KBM-7 (cell line): ENCODE measurements at places on chromosomes 3 and 15.

DNA sequence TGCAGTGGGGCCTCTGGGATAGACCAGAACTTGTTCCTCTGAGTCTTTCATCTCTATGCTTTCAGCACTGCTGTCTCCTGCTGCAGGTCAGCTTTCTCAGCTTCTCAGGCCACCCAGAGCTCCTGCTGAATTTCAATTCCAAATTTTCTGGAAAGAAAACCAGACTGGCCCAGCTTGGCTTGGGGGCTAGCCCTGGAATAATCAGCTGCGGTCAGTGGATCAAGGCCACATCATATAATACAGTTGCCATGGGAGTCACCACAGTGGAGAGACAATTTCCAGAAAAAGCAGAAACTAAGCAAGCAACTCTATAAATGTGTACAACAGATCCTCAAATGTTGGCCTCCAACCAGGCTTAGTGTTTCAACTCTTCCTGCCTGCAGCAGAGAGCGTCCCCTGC lies 91.1 kb upstream of the SLC24A5 start:
- DNase-seq, result no peak

- no peak for DNase-seq
Observed at GRCh38 chr3:107951126-107951525, 139.7 kb downstream of the CD47 start.

- DNase-seq, result peak; percentile 86
Observed at GRCh38 chr15:68819495-68820294, 1.0 kb downstream of the ANP32A start.

DNA sequence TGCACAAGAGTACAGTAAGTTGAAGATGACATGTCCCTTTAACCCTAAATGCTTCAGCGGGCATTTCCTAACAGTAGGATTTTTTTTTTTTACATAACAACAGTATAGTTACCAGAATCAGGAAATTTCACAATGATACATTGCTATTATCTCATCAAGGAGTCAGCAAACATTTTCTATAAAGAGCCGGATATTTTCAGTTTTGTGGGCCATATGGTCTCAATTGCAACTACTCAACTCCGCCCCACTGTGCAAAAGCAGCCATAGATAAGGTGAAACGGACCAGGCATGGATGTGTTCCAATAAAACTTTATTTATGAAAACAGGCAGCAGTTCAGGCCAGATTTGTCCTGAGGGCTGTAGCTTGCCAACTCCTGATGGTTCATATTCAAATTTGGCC lies 130.6 kb downstream of the SMAD6 start:
- no peak for DNase-seq

- DNase-seq, result peak; percentile 45
Observed at GRCh38 chr3:184765730-184766074, 46.3 kb upstream of the VPS8 start.

- DNase-seq, result no peak
Observed at GRCh38 chr3:183870563-183870962, 14.1 kb downstream of the PARL start.

DNA sequence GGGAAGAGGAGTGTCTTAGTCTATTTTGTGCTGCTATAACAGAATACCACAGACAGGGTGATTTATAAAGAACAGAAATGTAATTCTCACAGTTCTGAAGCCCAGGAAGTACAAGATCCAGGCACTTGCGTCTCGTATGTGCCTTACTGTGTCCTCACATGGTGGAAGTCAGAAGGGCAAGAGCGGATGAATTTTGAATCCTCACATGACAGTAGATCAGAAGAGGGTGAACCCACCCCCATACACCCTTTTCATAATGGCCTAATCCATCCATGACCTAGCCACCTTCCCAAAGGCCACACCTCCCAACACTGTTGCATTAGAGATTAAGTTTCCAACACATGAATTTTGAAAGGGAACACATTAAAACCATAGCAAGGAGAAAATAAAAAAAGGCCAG lies 18.7 kb upstream of the ANXA2 start:
- no peak for DNase-seq

- DNase-seq, result no peak
Observed at GRCh38 chr15:51688863-51689262, 7.6 kb downstream of the SCG3 start.

DNA sequence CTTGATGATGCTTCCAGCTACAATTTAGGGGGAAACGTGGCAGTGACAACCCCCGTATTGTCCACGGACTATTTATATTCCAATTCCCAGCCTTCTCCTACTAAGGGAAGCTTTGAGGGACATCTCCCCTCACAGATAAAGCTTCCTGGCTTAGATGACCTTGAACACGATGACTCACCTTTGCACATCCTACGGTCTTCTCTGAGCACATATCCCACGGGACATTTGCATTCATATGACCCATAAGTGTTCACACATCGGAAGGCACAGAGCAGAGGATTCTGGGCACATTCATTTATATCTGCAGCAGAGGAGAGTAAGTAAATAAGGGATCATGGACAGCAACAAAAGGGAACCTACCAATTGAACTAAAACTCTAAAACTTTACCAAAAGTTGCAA lies 101.5 kb downstream of the DUT start:
- no peak for DNase-seq

DNA sequence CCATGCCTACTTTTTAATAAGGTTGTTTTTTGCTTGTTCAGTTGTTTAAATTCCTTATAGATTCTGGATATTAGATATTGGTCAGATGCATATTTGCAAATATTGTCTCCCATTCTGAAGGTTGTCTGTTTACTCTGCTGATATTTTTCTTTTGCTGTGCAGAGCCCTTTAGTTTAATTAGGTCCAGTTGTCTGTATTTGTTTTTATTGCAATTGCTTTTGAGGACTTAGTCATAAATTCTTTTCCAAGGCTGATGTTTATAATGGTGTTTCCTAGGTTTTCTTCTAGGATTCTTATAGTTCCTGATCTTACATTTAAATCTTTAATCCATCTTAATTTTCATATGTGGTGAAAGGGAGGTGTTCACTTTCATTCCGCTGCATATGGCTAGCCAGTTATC lies 77.4 kb downstream of the PTPRG start:
- no peak for DNase-seq

DNA sequence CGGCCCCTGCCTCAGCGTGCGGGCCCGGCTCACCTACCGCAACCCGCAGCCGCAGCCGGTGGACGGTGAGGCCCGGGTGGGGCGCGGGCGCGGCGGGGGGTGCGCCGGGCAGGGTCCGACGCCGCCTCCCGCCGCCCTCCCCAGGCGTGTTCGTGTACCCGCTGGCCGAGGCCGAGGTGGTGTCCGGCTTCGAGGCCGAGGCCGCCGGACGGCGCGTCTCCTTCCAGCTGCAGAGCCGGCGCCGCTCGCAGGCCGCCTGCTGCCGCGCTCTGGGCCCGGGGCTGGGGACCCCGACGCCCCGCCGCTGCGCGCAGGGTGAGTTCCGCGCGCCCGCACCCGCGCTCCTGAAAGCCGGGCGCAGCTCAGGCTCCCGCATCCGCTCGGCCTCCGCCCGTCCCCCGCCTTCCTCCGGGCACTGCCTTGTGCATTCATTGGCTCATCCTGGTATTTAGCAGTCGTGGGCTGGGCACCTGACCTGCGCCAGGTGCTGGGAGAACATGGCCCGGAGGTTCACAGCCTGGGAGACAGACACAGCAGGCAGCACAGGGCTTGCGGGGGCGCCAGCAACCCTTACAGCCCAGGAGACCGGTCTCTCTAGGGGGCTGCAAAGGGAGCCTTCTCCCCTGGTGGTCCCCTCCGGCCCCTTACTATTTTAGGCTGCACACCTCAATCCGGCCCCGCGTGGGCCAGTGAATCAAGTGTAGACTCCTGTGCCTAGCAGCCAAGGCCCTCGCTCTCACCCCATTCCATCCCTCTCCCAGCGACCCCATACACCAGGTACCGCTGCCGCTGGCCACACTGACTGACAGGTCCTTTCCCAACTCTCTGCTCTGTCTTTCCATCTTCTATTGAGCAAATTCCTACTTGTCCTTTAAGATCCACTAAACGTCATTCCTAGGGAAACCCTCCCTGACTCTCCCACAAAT lies 1.5 kb downstream of the VWA5B2 start:
- DNase-seq, result no peak

- DNase-seq, result no peak
Observed at GRCh38 chr15:57572468-57572867, 19.2 kb upstream of the MYZAP start.

DNA sequence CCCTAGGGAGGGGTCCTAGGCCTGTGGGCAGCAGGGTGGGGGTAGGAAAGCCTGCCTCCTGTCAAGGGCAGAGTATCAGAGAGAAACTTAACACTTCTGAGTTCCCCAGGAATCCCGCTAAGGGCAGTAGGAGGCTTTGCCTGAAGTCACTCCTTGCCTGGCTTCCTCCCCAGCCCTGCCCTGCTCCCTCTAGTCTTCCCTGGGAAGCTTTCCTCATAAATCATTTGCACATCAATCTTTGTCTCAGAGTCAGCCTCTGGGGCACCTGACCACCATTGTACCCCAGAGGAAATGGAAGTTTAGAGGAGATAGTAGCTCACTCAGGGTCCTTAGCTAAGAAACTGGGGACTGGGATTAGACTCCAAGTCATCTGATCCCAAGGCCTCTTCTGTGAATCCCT lies 129.4 kb upstream of the TLE3 start:
- no peak for DNase-seq

DNA sequence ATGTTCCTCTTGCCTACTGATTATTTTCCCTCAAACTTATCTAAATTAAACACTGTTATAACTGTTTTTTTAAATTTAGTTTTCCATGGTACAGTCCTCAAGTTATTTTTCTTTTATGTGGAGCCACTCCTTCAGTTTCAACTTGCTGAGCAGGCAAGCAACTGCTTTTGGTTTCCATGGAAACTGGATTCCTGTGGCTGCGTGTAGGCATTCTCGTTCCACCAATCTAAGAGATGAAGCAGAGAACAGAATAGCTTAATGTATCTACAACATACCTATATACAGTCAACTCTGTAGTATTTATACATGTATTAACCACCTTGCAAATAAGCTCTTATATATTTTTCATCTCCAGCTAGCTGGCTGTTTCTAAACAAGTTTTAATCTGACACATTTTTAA lies 25.8 kb upstream of the ANXA2 start:
- peak; percentile 35 for DNase-seq

- no peak for DNase-seq
Observed at GRCh38 chr3:10150987-10151386, 9.4 kb downstream of the VHL start.

DNA sequence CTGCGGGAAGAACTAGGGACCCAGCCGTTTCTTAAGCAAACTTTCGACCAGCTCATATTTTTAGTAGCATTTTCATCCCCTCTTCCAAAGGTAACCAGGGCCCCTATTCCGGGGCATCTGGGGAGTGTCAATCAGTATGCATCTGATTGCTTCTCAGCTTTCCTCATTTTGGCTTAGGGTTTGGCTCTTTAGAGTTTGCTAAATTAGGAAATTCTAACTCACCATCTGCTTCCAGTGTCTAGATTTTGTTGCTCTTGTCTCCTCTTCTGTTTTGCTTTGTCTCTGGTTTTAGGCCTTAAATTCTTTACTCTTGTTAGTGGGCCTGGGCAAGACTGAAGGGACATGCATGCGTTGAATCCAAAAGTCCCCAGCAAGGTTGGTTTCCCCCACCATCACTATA lies 9.6 kb upstream of the ABTB1 start:
- no peak for DNase-seq

DNA sequence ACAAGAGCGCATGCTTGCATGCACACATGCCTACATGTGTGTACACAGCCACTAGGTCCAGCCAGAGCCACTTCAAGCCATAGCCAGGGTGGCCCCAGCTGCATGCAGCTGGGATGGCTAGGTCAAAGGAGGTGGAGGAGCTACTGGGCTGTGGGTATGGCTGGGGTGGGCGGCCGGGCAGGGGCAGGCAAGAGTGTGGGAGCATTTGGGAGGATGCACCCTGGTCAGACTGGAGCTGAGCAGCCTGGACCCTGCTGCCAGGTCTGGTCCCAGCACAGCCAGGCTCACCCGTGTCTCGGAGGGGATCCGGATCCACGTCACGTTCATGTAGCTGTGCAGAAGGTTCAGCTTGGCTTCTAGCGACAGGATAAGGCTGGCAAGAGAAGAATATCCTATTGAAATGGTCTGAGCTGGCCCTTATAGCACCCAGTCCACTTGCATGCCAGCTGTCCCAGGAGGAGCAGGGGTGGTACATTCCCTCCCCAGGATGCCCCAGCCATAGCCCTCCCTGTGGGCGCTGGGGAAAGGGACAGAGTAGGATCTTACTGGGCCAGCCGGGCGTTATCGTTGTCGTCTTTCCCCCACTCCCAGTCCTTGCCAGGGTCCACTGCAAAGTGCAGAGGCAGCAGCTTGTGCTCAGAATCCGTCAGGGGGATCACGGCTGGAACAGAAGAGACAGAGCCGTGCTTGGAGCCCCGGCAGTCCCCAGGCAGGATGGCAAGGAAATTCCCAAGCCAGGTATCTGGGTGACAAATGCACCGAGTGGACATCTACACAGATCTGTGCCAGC lies 160.5 kb downstream of the KLF13 start:
- DNase-seq, result no peak

DNA sequence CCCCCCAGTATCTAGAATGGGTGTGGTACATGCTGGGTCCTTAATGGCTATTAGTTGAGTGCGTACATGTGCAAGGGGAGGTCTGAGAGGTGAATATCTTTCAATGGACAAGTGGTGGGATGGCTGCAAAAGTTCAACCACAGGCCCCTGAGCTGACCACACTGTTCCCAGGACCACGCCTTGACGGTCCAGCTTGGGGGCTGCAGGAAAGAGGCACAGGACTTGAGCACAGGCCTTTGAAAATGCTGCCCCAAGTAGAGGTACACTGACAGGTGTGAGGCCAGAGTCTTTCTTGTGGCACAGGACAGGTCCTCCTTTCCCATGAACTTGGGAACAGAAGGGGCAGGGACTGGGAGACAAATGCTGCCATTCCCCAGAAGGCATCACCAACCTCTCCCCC lies 24.0 kb downstream of the AMOTL2 start:
- DNase-seq, result no peak

DNA sequence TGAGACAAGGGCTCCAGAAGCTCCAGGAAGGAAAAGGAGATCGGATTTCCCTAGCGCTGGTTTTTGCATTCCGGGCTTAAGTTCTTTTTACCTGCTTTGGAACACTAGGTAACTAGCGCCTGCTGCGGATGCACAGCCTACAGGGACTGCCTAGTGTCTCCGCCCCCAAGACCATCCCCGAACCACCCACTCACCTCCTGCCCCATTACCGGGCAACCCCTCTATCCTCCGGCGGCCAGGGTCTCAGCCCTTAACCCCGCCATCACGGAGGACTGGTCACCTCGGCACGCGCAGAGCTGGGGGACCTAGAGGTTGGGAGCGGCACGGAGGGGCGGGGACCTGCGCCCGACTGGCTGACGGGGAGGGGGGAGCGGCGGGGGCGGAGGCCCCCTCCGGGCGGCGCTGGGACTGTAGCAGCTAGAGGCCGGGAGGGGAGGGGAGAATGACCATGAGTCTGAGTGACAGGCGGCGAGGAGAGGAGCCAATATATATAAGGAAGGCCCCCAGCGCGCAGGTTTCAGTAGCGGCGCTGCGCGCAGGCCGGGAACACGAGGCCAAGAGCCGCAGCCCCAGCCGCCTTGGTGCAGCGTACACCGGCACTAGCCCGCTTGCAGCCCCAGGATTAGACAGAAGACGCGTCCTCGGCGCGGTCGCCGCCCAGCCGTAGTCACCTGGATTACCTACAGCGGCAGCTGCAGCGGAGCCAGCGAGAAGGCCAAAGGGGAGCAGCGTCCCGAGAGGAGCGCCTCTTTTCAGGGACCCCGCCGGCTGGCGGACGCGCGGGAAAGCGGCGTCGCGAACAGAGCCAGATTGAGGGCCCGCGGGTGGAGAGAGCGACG lies at the start of gene DLL4:
DLL4 (plus strand) TSS at position 520 of the 839 bp plus-strand sequence. CDS start 329 bp downstream, outside the sequence.
- DNase-seq, result peak; percentile 79
